Upper lobe of left lung (tissue), 6 donors: ENCODE measurements at places on chromosomes 7 and 10. TPM values are rescaled to one million over a fixed set of nuclear protein-coding genes. Genes with fewer than 3 reads are reported as not detected.

DNA sequence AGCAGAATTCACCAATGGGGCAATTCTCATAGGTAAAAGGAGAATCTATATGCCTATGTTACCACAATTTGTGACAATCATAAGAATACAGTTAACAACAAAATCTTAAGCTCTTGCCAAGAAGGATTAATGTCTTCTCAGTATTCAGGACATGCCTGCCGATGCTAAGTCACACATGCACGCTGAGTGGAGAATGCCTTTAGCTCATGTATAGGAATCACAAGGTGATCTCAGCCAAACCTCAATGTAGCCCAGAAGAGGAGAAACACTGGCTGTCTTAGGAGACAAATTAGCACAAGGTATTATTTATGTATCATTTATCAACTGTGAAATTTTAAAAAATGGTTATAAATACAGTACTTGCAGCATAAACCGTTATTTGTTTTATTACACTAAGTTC, 2.7 kb downstream of the HTR7 start:
- DNase-seq, result no peak

DNA sequence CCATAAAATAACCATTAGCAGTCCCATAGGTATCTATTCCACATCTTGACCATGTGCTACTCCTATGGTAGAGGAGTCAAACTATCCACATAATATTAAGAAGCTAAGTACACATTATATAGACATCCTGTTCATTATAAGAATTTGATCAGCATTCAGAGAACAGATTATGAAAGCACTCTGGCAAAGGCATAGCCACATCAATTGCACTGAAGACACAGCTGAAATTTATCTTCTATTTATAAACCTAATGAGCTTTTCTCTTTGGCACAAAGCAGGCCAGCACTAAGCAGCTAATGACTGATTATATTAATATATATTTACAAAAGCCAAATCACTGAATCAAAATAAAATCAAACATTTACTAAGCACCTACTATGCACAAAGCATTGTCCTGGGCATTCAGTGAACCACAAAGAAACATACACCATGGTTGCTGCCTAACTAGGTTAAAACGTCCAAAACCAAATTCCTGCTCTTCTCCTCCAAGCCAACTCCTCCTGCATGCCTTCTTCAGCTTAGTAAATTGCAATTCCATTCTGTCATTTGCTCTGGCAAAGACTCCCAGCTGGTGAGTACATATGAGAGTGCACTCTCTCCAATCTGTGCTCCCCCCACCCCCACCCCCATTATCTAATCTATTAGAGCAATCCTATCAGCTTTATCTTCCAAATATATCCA, 122.6 kb upstream of the ASAH2 start:
- no peak for DNase-seq

DNA sequence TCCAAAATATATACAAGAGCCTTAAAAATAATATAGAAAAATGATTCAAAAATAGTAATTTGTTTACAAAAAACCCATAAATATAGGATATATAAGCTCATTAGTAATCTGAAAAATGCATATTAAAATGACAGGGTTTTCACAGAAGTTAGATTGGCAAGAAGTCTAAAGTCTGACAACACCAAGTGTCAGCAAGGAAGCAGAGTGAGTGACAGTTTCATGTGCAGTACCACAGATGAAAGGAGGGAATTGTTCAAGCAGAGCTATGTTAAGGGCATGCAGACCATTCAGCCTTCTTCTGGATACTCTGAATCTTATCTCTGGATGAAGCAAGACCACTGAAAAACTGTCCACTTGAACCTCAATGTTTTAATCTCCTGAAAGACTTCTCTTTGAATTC, 55.9 kb downstream of the ZNF248 start:
- no peak for DNase-seq

DNA sequence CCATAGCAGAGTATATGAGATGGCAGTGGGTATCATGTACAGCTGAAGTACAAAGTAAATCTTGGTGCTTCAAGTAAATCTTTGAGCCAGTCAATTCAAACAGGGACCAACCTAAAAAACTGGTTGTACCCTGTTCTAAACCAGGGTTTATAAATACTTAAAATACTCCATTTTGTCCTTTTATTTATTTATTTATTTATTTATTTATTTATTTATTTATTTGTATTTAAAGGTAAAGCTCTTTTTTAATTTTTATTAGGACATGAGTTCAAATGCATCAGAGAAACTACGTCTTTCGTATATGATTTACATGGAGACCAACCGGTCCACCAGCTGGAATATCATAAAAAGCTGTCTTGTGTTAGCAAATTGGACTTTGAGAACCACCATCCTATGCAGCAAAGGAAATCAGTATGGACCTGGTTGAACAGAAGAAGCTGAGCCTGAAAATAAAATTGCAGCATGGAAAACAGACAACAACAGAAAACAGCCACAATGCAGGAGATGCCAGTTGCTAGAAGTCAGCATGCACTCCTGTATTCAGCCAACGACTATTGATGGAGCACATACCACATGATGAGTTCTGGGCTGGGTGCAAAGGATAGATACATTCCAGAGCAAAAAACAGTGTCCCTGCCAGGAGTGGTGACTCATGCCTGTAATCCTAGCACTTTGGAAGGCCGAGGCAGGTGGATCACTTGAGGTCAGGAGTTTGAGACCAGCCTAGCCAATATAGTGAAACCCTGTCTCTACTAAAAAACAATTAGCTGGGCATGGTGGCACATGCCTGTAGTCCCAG, 60.0 kb downstream of the PLXNA4 start:
- no peak for DNase-seq

DNA sequence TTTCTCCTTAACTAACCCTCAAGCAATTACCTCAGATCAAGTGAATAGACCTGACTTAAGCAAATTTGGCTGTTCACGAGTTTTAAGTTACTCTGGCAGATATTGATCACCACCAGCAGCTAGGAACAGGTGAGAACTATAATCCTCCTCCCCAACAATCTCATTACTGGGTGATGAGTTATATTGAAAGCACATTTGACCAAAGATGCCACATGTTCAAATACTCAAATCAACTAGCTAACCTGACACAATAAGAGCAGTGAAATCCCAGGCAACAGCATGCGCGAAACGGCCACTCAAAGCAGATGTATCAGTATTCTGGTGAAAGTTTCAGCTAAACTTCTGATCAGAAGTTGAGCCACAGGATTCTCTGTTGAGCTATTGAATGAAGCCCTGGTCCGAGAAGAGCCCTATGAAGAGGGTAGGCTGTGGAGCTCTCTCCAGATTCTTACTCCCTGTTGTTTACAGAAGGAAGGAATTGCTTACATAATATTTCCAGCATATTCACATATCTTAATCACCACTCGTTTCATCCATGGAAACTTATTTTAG, 52.6 kb downstream of the CAV1 start:
- DNase-seq, result no peak

DNA sequence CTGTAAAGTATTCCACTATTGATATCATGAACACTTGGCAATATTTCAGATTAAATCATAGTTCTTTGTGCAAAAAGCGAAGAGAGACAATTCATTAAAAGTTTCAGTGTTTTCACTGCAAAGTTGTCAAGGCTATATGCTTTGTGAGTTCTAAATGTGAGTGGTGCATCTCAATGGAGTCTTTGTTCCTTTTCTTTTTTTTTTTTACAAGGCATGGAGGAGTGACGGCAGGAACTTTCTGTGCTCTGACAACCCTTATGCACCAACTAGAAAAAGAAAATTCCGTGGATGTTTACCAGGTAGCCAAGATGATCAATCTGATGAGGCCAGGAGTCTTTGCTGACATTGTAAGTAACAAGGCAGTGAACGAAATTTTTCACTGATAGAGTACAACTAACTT, 84.5 kb downstream of the AASS start:
- no peak for DNase-seq

GRCh38 chr10:29804025-29804852, 169.5 kb upstream of the SVIL start:
- DNase-seq, result peak; percentile 54

- no peak for DNase-seq
These were observed at the start of gene NACAD for GRCh38 chr7:45088821-45089340. NACAD (minus strand) TSS chr7:45088969; CDS start chr7:45088894, 75 bp downstream.

DNA sequence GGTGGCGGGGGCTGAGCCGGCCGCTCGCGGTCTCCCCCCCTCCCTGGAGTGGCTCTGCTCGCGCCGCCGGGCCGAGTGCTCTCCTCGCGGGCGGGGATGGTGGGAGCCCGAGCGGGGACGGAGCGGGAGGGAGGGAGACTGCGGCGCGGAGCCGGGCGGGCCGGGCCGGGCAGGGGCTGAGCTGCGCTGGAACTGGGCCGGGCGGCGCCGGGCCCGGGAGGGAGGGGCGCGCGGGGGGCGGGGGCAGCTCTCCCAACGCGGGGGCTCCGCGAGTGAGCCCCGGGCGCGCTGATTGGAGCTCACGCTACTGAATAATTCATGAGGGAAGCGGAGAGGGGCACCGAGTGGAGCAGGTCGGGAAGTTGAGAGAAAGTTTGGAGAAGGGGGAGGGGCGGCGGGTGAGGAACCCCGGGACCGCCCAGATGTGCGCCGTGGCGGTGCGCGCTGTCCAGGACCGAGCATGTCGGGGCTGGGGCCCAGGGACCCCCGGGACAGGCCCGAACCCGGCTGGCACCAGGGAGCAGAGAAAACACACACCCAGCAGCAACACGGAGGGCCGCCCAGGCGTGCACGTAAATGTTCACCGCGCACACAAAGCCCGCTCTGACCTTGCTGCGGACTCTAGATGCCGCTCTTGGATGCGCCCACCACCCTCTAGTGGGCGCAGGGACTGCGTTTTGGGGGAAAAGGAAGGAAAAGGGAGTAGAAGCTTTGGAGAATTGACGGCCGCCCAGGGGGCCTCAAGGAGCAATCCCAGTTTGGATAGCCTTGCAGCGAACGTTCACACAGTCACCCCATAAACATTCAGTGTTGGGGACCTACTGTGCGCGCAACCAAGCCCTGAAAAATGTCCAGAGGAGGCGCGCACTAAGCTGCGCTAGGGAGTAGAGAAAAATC, at the start of gene EPHB4:
Gene EPHB4 (minus strand): TSS at position 194 of the 897 bp plus-strand sequence. CDS start 493 bp downstream, outside the sequence.
- peak; percentile 95 for DNase-seq

DNA sequence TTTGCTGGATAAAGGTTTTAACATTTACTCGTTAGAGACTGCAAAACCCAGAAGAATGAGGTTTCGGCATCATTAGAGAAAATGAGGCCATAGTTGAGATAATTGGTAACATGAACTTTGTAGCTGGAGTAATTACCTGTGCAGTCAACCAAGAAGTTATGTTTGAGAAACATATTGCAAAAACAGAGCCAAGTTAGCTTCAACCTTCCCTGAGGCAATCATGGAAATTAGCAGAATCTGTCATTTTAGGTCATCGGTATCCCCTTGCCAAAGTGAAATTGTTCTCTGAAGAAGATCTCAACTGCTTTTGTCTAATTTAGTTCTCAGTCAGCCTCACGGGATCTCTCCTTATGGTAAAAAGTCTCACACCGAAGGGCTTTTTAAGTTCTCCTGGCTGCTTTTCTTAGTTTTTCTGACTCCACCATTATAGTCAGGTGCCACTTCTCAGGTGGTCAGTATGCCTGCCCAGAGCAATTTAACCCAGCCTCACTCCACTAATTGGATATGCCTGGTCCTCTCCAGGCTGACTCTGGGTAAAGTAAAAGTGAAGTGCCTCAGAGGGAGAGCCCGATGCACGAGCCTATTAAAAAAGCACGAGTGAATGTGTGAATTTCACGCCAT, 52.5 kb downstream of the NRCAM start:
- no peak for DNase-seq

GRCh38 chr10:120741396-120741795, 109.8 kb upstream of the WDR11 start:
- no peak for DNase-seq

DNA sequence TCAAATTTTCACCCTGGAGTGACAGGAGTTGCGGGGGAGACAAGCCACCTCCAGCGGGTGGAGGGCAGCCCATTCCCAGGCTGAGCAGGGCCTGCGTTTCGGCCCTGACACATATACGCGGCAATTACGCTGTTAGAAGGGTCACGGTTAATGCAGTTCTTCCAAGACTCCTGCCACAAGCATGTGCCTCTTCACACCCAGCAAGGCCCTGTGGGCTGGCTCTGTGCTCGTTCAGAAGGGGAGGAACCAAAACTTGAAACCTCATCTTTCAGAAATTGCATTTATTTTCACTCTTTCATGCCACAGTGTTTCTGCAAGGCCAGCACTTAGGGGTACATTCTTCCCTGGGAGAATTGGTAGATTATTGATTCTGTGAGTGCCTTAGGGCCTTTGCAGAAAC, 24.7 kb downstream of the LRMDA start:
- no peak for DNase-seq

GRCh38 chr10:118407777-118408176, 65.7 kb upstream of the FAM204A start:
- no peak for DNase-seq

DNA sequence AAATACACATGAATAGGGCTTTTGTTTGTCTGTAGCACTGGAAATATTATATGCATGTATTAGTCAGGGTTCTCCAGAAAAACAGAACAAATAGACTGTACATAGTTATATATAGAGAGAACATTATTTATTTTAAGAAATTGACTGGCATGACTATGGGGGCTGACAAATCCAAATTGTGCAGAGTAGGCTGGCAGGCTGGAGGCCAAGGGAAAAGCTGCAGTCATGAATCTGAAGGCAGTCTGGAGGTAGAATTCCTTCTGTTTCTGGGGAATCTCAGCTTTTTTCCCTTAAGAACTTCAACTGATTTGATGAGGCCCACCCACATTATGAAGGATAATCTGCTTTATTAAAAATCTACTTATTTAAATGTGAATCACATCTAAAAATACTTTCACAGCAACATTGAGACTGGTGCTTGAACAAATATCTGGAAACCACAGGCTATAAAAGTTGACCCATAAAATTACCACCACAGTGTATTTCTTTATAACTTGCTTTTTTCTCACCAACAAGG, 344.2 kb upstream of the KIAA1217 start:
- no peak for DNase-seq

DNA sequence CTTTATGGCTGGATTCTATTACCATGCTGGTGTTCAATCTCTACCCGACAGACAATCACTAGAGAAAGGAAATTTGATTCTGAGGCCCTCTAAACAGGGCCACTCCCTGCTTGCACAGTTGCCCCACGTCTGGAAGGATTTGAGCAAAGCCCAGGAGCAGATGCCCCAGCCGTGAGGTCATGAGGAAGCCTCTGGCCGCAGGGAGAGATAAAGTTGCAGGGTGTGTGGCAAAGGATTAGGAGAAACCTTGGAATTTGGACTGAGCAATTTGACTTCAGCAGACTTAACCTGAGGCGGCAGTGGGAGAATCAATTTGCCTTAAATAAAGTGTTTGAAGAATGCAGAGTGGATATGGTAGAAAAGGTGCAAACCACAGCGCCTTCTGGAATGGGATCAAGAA, 40.2 kb upstream of the KLF6 start:
- no peak for DNase-seq

- no peak for DNase-seq
These were observed 123.8 kb downstream of the AMPH start for GRCh38 chr7:38507384-38507783.

Gene PDE1C
- 5.8 TPM for total RNA-seq

Gene HOXA9
- 6.1 TPM for total RNA-seq

Gene KLF14
- total RNA-seq, result not detected

Gene C7orf33
- not detected for total RNA-seq

Gene FKBP6
- total RNA-seq, result not detected

Gene CFAP70
- total RNA-seq, result 54.1 TPM

Gene PSMG3
- 19.9 TPM for total RNA-seq

Gene TSPAN15
- total RNA-seq, result 69.5 TPM

Gene GCK
- 0.49 TPM for total RNA-seq

Gene AGR2
- total RNA-seq, result 21.9 TPM

Gene HOXA3
- total RNA-seq, result 6.3 TPM
